Cortex of kidney (tissue), 1 donor: ENCODE measurements at places on chromosomes 3 and 15.

- DNase-seq: no peak
Observed at GRCh38 chr3:69856965-69857705, 117.9 kb downstream of the MITF start.

GRCh38 chr3:123158899-123159390, 42.8 kb upstream of the SEC22A start:
- no peak for DNase-seq

GRCh38 chr3:152139651-152140050, 129.1 kb upstream of the MBNL1 start:
- DNase-seq: no peak

DNA sequence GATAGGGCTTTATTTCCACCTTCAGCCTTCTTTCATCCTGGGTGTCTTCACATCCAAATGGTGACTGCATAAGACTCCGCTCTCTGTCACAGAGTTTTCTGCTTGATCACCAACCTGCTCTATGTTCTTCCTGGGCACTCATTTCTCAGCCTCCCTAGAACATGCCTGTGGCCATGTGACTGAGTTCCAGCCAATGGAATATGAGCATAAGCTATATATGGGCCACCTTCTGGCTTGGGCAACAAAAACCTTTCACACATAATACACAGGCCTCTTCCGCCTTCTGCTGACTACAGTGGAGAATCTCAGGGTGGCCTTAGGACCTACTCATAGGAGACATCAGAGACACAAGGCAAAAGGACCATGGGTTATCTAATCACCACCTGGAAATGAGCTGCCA, 51.2 kb upstream of the MED12L start:
- no peak for DNase-seq

DNA sequence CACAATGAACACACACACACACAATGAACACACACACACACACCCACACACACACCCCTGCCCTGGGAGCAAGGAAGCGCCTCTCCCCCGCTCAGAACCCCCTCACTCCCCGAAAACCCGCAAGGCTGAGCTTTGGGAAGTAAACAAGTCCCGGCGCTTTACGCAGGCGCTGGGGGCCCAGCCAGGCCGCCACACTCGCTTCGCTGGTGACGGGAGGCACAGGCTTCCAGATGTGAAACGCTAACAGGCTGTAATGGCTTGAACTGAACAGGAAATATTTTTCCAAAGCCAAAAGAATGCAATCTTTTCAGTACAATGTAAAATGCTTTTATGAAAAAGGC, 122.7 kb upstream of the IGF1R start:
- DNase-seq: no peak

GRCh38 chr3:172478116-172478515, 29.9 kb upstream of the GHSR start:
- no peak for DNase-seq

DNA sequence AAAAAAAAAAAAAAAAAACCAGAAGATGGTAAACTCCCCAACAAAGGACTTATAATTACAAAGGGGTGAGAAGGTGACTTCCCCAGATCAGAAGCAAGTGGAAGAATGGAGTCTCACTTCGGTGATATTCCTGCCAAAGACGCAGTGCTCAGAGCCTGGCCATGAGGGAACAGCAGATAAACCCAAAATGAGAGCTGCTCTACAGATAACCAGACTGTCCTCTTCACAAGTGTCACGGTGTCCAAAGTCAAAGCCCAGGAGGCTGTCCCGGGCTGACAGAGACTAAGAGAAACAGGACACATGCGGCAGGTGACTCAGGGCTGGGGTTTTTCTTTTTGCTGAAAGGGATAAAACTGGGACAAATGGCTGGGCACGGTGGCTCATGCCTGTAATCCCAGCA, 48.8 kb downstream of the HMCES start:
- DNase-seq: no peak

DNA sequence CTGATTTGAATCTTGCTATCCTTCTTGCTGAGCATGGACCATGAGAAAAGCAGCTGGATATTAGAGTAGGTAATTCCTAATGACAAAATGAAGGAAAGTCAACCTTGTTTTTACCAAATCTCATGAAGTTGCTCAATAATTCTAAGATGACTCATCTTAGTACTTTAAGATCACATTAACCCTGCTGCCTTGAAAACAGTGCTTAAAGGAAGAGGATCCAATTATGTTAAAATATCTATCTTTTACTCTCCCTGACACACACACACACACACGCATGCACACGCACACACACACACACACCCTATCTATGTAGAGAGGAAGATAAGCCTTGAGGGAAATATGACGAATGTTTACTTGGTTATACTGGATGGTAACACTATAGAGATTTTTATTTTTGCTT, 16.0 kb upstream of the MYO1E start:
- DNase-seq: no peak

GRCh38 chr15:54839379-54839778, 357.4 kb downstream of the RSL24D1 start:
- DNase-seq: no peak
